ENCODE measurements at places on chromosomes 2 and 18. TPM values are rescaled to one million over a fixed set of nuclear protein-coding genes. Genes with fewer than 3 reads are reported as not detected.

FOXD4L1 gene
- 0.09 TPM for total RNA-seq

GAD1 gene
- not detected for total RNA-seq

LBX2 gene
- total RNA-seq, result 0.34 TPM

ZNF516 gene
- total RNA-seq, result 24.5 TPM

SF3B6 gene
- 53.8 TPM for total RNA-seq

EML6 gene
- total RNA-seq, result 1.0 TPM

AP1S3 gene
- not detected for total RNA-seq
